Testis (tissue), 5 donors: ENCODE measurements at places on chromosomes 5 and 9. TPM values are rescaled to one million over a fixed set of nuclear protein-coding genes. Genes with fewer than 3 reads are reported as not detected.

The HAVCR1 gene
- polyA plus RNA-seq, result 3.1 TPM

The DOCK8 gene
- polyA plus RNA-seq, result 46.7 TPM

The ADRA1B gene
- 1.1 TPM for polyA plus RNA-seq

The DDX4 gene
- polyA plus RNA-seq, result 165 TPM

The ZMAT2 gene
- polyA plus RNA-seq, result 50.5 TPM
